ENCODE measurements at places on chromosomes 5 and 9. TPM values are rescaled to one million over a fixed set of nuclear protein-coding genes. Genes with fewer than 3 reads are reported as not detected.

DNA sequence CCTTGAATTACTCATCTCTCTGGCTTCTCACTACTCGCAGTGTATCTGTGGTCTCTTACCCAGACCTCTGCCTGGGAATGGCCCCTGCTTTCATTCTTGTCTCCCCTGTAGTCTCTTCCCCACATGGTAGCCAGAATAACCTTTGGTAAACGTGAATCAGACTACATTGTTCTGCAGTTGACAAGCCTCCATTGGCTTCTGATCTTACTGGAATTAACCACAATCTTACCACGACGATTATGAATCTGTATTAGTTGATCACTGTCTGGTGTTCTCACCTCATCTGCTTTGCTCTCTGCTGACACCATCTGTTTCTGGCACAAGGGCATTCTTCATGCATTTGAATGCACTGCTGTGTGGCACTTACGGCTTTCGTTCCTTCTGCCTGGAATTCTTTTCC, 781.2 kb downstream of the MTRR start:
- no peak for DNase-seq

DNA sequence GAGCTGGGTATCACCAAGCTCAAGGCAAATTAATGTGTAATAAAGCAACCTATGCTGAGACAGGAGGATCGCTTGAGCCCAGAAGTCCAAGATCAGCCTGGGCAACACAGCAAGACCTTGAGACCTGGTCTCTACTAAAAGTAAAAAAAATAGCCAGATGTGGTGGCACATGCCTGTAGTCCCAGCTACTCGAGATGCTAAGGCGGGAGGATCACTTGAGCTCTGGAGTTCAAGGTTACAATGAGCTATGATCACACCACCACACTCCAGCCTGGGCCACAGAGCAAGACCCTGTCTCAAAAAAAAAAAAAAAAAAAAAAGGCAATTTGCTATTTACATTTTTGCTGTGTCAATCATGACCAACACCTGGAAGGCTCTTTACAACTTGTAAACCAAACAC, 5.2 kb downstream of the STRBP start:
- no peak for DNase-seq

- DNase-seq = no peak
These were observed 13.4 kb upstream of the UNC5A start for GRCh38 chr5:176796970-176797369.

- no peak for DNase-seq
These were observed 24.0 kb downstream of the LIX1 start for GRCh38 chr5:97118261-97119006.

- no peak for DNase-seq
These were observed 144.9 kb downstream of the CCDC192 start for GRCh38 chr5:127848098-127848497.

GRCh38 chr5:103620851-103621547, 58.4 kb upstream of the NUDT12 start:
- DNase-seq = no peak

DNA sequence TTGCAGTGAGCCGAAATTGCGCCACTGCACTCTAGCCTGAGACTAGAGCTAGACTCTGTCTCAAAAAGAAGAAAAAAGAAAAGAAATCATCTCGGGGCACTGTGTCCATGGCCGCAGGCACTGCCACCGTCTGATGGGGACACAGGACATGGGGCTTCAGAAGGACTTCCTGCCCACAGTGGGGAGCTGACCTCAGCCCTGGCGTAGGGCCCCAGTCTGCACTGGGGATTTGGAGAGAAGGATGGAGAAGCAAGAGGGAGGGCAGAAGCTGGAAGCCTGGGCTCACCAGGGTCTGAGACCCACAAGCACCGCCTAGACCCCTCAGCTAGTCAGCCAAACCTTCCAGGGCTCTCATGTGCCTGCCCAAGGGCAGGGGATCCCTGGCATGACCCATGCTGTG, 4.1 kb upstream of the SARDH start:
- DNase-seq = no peak

GRCh38 chr5:7894439-7894838, 25.5 kb downstream of the MTRR start:
- DNase-seq = no peak

The TAF11L2 gene
- not detected for total RNA-seq

- no peak for DNase-seq
These were observed 27.1 kb upstream of the HTR4 start for GRCh38 chr5:148681157-148682057.
